Activated naive CD8-positive, alpha-beta T cell treated with anti-CD3 and anti-CD28 coated beads, Interleukin-2, amount 50 U/mL, for 16 hours (primary cell): ENCODE measurements at places on chromosomes 6 and 20.

DNA sequence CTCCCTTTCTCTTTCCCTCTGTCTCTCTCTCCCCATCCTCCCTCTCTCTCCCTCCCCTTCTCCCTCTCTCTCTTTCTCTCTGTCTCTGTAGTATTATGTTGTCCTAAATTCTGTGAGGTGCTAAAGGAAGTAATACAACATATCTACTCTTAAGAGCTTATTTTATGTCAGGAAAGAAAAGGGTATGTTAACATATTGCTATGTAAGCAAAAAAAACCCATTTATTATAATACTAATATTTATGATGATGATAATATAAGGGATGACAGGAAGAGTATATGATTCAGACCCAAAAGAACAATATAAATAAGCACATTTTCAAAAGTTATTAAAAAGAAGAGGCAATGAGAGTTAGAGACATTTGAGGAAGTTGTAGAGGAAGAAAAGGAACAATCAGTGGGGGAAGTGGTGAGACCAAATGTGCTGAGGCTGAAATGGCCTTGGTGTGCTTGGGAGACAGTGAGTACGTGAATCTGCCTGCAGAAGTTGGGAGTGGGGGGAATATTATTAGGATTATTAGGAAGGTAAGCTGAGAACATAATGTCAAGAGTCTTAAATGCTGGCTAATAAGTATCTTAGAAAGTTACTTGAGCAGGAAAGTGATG is 303.6 kb upstream of the FERMT1 start:
- no peak for DNase-seq

GRCh38 chr20:10469599-10469998 is 34.5 kb downstream of the SLX4IP start:
- no peak for DNase-seq

DNA sequence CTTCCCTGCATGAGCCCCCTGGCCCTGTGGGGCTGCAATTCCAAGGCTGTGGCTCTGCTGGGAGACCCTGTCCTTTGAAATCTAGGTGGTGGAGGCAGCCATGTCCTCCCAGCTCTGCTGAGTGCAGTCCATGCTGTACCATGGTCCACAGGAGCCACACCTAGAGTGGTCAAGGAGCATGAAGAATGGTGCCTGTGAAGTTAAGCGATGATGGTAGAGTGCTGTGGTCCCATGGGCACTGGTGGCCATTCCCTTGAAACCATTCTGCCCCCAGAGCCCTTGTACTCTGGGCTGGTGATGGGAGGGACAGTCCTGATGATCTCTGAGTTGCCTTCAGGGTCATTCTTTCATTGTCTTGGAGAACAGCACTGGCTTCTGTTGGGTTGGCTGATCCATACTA is 55.3 kb downstream of the EFCAB8 start:
- no peak for DNase-seq

- DNase-seq = no peak
Measured at GRCh38 chr6:103516336-103516735, 1343.4 kb downstream of the HACE1 start.

DNA sequence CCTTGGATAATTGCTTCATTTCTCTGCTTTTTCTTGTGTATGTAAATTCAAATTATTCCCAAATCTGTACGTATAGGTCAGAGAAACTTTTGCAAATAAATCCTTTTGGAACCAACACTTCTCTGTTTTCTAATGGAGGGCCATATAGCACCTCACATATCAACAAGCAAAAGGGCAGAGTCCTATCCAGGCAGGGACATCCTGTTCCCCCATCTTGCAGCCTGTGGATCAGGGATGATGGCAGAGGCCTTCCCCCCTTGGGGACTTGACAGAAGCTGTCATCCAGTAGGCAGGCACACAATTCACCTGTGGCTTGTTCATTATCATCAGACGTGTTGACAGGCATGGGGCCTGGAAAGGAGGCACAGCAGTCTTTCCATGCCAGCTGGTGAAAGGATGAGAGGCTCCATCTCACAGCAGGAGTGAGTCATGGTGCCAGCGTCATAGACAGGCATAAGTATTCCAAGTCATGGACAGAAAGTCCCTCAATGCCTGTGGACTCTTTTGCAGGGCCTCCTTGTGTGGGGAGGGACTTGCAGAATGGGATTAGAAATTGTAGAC is 31.8 kb upstream of the PLEKHG1 start:
- DNase-seq = no peak

DNA sequence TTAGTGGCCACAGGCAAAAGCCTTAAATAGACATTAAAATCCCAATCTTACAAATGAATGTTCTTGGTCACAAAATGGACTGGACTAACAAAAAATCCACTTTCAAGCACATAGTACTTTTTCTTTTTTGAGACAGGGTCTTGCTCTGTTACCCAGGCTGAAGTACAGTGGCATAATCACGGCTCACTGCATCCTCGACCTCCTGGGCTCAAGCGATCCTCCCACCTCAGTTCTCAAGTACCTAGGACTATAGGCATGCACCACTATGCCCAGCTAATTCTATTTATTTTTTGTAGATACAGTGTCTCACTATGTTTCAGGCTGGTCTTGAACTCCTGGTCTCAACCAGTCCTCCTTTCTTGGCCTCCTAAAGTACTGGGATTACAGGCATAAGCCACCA is 59.4 kb downstream of the MAP3K5 start:
- no peak for DNase-seq

DNA sequence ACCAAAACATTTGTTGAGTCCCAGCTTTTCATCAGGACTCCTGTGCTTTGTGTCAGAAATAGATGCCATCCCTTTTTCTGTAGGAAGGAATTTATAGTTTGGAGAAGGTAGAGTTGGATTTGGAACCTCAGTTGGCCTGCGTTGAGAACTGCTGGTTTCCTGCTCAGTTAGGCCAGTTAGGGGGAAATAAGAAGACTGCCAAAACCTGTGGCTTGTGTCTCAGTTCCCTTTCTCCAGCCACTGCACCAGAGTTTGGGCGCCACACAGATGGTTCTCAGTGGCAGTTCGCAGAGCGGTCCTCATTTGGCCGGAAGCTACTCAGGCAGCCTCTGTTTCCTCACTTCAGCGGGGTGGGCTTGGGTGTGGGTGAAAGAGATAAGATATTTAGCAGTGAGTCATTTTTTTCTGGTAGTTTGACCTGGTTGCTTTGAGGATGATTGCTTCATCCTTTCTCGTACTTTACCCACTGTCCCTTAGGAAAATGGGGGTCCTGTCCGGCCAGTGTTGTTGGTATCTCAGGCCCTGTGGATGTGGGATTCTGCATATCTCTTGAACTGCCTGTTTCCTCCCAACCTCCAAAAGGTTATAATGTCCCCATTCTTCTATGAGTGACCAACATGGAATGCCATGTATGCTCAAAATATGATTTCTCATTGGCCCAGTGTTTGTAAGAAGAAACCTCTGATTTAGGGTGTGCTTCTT is 53.7 kb downstream of the JARID2 start:
- no peak for DNase-seq

DNA sequence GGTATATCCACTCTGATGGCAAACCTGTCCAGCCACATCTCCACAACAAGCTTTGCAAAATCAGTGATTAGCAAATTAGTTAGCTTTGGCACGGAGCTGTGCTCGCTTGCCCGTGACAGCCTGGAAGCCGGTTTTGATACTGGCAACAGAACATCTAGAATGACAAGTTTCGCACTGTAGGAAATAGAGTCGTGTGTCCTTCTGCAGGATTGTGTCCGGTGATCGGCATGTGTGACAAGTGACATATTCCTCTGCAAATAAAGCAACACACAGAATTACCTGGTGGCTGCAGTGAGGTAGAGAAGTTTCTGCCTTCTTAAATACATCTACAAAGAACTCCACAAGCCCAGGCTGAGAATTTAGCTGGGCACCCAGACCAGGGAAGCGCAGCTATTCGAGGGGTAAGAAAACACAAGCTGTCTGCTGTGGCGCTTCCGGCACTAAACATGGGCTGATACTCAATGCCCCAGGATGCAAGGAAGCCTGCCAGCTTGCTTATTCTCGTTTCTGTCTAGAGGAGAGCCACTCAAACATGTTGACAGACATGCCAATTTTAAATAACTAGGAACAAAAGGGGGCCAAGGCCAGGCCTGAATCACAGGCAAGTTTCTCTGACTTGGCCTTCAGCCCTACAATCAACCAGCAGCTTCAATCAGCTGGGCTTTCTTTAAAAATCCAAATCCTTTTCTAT is 22.2 kb downstream of the EIF2S2 start:
- DNase-seq = no peak

GRCh38 chr6:1024587-1024986 is 287.3 kb upstream of the FOXQ1 start:
- DNase-seq = no peak

DNA sequence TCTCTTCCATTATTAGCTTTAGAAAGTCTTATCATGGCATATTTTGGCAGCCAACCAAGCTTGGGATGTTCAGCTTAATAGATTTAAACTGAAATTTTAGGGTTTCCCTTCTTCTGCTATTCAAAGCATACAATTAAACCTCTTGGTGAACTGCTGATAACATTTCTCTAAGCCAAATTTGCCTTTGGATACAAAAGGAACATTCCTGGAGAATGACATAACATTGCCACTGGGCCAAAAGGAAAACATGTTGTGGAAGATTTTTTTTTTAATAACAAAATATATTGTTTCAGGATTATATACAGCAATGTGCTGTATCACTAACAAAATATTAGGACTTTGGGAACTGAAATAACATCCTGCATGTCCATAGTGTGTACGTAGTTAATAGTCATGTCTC is 215.1 kb upstream of the TBX18 start:
- DNase-seq = no peak

GRCh38 chr20:671252-672030 is 4.2 kb downstream of the SCRT2 start:
- DNase-seq = no peak

GRCh38 chr6:52498538-52499017 is 78.3 kb downstream of the TRAM2 start:
- no peak for DNase-seq

GRCh38 chr6:90976341-90976740 is 389.5 kb upstream of the MAP3K7 start:
- DNase-seq = no peak

DNA sequence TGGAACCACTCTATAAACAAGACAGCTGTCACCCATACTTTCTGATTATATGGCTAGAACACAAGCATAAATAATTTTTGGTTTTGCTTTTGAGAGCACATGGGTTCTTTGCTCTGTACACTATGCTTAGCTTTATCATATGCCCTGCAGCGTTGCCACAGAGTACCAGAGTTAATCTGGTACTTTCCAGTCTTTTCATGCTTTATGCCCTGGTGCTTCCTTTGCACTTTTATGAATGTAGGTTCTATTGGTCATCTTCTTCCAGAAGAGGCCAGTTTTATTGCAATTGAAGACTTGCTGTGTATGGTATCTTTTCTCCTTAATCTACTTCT is 20.8 kb downstream of the SHLD1 start:
- DNase-seq = no peak

DNA sequence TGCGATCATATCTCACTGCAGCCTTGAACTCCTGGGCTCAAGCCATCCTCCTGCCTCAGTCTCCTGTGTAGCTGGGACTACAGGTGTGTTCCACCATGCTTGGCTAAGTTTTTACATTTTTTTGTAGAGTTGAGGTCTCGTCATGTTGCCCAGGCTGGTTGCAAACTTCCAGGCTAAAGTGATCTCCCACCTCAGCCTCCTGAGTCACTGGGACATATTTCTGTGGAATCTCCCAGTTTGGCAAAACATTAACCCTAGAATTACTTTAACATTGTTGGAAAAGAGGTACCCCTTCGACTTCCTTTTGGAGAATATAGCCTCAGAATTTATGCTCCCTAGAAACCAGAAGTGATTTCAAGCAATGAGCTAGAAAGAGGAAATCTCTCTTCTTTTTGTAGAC is 57.2 kb downstream of the SHLD1 start:
- no peak for DNase-seq

GRCh38 chr6:107554326-107554725 is 64.4 kb downstream of the SOBP start:
- DNase-seq = no peak

- no peak for DNase-seq
Measured at GRCh38 chr6:64270083-64270482, 634.5 kb downstream of the PHF3 start.

DNA sequence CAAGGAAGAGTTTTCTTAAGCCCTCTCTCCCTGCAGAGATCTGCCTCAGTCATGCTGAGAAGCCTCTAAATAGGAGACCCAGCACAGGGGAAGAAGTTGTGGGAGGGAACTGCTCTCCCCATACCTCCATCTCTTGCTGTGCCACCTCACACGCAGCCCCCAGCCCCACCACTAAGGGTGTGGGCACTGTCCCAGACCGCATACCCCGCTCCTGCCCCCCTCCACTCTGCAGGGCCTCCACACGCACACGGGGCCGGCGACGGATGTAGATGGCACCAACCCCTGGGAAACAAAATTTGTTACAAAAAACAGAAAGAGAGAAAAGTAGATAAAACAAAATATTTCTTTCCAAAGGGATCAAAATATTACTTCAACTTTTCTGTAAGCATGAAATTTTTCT is 10.2 kb upstream of the CPNE1 start:
- DNase-seq = no peak

- no peak for DNase-seq
Measured at GRCh38 chr6:84581494-84582259, 182.7 kb downstream of the TBX18 start.

GRCh38 chr6:18263418-18264218 is 712 bp downstream of the DEK start:
- DNase-seq = no peak
